ENCODE measurements at places on chromosomes 11 and 22.

GRCh38 chr11:58629857-58630256 lies 7.4 kb downstream of the CNTF start:
- peak; percentile 40 for DNase-seq

GRCh38 chr22:46738647-46739093 lies 618 bp upstream of the CERK start:
- no peak for DNase-seq

- peak; percentile 70 for DNase-seq
Measured at GRCh38 chr22:37284805-37285355, 2.6 kb downstream of the CYTH4 start.

DNA sequence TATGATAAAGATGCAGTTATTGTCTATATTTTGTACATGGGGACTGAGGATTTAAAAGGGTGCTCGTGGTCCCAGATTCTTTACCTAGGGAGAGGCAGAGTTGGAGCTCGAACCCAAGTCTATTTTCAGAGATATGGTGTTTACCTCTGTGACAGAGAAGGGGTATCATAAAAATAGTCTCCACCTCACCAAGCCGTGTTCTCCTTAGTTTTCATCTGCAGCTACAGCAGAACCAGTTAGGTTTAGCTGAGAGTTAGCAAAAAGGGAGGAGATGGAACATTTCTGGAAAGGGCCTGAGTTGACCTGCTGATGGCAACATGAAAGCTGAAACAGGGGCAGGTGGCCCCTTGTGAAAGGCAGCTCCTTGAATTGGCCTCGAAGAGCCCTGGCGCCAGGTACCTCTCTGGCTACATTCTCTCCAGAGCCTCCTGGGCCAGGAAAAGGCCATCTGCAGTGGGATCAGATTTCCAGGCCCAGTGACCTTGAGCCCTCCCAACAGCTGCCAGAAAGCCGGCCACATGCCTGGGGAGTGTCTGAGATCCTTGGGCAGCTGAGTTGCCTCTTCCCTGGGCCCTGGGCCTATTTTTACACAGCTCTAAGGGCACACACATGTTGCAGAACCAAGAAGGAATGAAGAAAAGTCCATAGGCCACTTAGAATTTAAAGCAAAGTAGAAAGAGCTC lies 136.6 kb downstream of the NAV2 start:
- no peak for DNase-seq

GRCh38 chr11:87405843-87406242 lies 368.1 kb downstream of the TMEM135 start:
- DNase-seq = no peak

DNA sequence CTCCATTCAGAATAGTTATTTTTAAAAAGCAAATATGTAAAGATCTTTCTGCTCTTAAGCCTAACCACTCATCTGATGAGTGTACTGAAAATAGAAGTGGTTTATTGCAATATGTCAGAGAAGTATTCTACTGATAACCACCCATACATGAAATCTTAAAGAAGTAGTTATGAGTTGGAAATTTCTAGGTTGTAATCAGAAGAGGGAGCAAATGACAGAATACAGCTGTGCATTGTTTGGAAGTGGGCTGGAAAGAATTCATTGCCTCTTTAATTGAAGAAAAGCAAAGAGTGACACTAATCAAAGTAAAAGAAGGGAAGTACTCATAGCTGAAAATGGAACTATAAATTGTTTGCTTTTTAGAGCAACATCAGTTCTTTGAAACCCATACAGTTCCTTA lies 39.4 kb downstream of the FDX1 start:
- no peak for DNase-seq

GRCh38 chr22:49915610-49916009 lies 2.6 kb downstream of the ALG12 start:
- no peak for DNase-seq
